ENCODE measurements at places on chromosomes 16 and 17. TPM values are rescaled to one million over a fixed set of nuclear protein-coding genes. Genes with fewer than 3 reads are reported as not detected.

Gene CACNG1
- 0.21 TPM for total RNA-seq

Gene ATP2A3
- 5.5 TPM for total RNA-seq

Gene PKMYT1
- 88.9 TPM for total RNA-seq

Gene MEIOC
- 2.4 TPM for total RNA-seq

Gene KRTAP3-2
- total RNA-seq = 0.26 TPM

Gene FOXJ1
- total RNA-seq = 0.76 TPM

Gene KRT16
- total RNA-seq = 1.1 TPM

Gene ITGAL
- total RNA-seq = 0.18 TPM

Gene SOST
- total RNA-seq = not detected

Gene C17orf107
- 0.24 TPM for total RNA-seq

Gene KRTAP4-1
- total RNA-seq = 0.10 TPM

Gene CDT1
- 30.6 TPM for total RNA-seq

Gene IRX3
- total RNA-seq = 5.8 TPM

Gene SLC35G6
- not detected for total RNA-seq

Gene TBX2
- 5.5 TPM for total RNA-seq

Gene MT1H
- not detected for total RNA-seq

Gene OR1F1
- total RNA-seq = 0.31 TPM

Gene CD7
- 0.17 TPM for total RNA-seq

Gene RHBDL3
- 4.6 TPM for total RNA-seq

Gene HOXB13
- 2.2 TPM for total RNA-seq

Gene LDHD
- 0.87 TPM for total RNA-seq

Gene KIF19
- total RNA-seq = 0.05 TPM

Gene TMC5
- 4.8 TPM for total RNA-seq

Gene DGKE
- total RNA-seq = 3.7 TPM

Gene KRT20
- total RNA-seq = 0.41 TPM

Gene TPSB2
- not detected for total RNA-seq

Gene HEATR9
- not detected for total RNA-seq

Gene KRT9
- not detected for total RNA-seq

Gene PMFBP1
- 0.12 TPM for total RNA-seq

Gene CYB561
- 33.8 TPM for total RNA-seq

Gene SEPTIN12
- not detected for total RNA-seq

Gene OTOP3
- total RNA-seq = not detected

Gene KRT32
- not detected for total RNA-seq

Gene TPSD1
- not detected for total RNA-seq

Gene HIGD1B
- not detected for total RNA-seq

Gene FBXO39
- total RNA-seq = not detected

Gene UBE2I
- total RNA-seq = 191 TPM

Gene CAMKK1
- 24.6 TPM for total RNA-seq

Gene FOXN1
- 0.05 TPM for total RNA-seq

Gene ANKS3
- 25.7 TPM for total RNA-seq

Gene RPS15A
- total RNA-seq = 2,288 TPM

Gene MAP2K4
- 26.6 TPM for total RNA-seq

Gene MYH3
- 0.64 TPM for total RNA-seq

Gene RPTOR
- total RNA-seq = 28.1 TPM

Gene CHP2
- total RNA-seq = not detected

Gene NACA2
- 0.15 TPM for total RNA-seq

Gene ABCC12
- total RNA-seq = 0.05 TPM

Gene P2RX5
- total RNA-seq = 23.6 TPM

Gene JUP
- total RNA-seq = 116 TPM

Gene FOXC2
- 5.1 TPM for total RNA-seq

Gene RGS9
- 7.4 TPM for total RNA-seq

Gene EVI2B
- total RNA-seq = 0.08 TPM

Measured in A549 treated with Hydrocortisone at 1 μM for 4 hours (cell line).